Heart right ventricle (tissue), 16 donors: ENCODE measurements at places on chromosomes 11 and 22. TPM values are rescaled to one million over a fixed set of nuclear protein-coding genes. Genes with fewer than 3 reads are reported as not detected.

Gene ZBTB16
- total RNA-seq, result 18.3 TPM

Gene UBQLNL
- 0.13 TPM for total RNA-seq

Gene DEPDC7
- total RNA-seq, result not detected

Gene C11orf42
- total RNA-seq, result not detected

Gene KCNJ1
- 0.07 TPM for total RNA-seq

Gene ANKK1
- total RNA-seq, result not detected

Gene ZNRD2
- total RNA-seq, result 27.0 TPM

Gene NFAM1
- total RNA-seq, result 2.1 TPM

DNA sequence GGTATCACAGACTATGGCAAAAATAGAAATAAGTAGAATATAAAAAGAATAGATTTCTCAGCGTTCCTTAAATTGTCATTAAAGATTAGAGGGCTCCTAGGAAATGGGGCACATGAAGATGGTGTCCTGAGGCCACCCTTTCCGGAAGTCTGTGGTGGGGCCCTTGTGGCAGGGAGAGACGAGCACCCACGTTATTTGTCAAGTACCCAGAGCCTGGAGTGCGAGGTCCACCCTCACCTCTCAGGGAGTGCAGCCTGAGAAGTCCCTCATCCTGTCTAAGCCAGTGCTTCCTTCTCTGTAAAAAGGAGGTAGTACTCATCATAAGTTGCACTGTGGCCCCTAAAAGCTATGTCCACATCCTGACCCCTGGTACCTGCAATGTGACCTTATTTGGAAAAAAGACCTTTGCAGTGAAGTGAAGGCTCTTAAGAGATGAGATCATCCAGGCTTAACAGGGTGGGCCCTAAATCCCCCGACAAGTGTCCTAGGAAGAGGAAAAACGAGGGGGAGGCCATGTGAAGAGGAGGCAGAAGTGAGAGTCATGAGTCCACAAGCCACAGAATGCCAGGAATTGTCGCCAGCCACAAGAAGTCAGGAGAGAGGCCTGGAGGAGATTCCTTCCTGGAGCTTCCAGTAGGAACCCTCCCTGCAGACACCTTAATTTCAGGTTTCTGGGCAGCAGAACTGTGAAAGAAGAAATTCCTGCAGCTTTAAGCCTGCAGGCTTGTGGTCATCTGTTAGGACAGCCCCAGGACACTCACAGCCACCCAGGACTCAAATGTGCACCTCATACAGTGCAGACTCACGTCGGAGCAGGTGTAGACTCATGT, 76.8 kb upstream of the CCND1 start:
- H3K4me3 ChIP-seq, result no peak overlapping the region
- H3K4me1 ChIP-seq, result no peaks in the 10 kb centered on the region
- H3K27ac ChIP-seq, result no peak overlapping the region
- no peaks in the 10 kb centered on the region for H3K36me3 ChIP-seq
- DNase-seq, result no peak
- H3K27me3 ChIP-seq, result no peaks in the 10 kb centered on the region

GRCh38 chr11:111715142-111715816, 50.9 kb downstream of the PPP2R1B start:
- H3K27ac ChIP-seq, result no peak overlapping the region
- DNase-seq, result no peak
- H3K4me3 ChIP-seq, result no peak overlapping the region
- no peaks in the 10 kb centered on the region for H3K36me3 ChIP-seq
- H3K4me1 ChIP-seq, result no peaks in the 10 kb centered on the region
- no peaks in the 10 kb centered on the region for H3K27me3 ChIP-seq

- peak within 1 kb of the TSS; percentile 89 for H3K27ac ChIP-seq
- no peak for DNase-seq
- peak within 1 kb of the TSS; percentile 57 for H3K4me3 ChIP-seq
Measured at GRCh38 chr11:827897-828192, at the start of gene CRACR2B. CRACR2B (plus strand) TSS chr11:827919; CDS start chr11:828608, 689 bp downstream.

GRCh38 chr11:60830478-60831142, 11.3 kb upstream of the CCDC86 start:
- no peaks in the 10 kb centered on the region for H3K4me1 ChIP-seq
- H3K27me3 ChIP-seq, result no peaks in the 10 kb centered on the region
- H3K4me3 ChIP-seq, result no peak overlapping the region
- H3K27ac ChIP-seq, result no peak overlapping the region
- DNase-seq, result no peak

DNA sequence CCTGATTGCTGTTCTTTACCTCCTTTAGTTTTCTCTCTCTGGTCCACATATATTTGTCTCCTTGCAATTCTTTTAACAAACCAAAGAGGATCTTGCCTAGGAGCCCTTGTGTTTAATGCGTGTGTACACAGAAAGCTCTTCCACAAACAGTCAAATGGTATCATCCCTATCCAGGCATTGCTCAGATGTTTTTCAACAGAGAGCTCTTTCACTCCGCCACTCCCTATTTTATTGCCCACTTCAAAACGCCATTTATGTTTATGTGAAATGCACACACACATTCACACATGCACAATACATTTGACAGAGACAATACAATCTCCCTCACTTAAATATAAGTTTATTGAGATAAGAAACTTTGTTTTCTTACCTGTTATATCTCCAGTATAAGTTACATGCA, 4.7 kb downstream of the OR5AP2 start:
- no peak for DNase-seq
- H3K36me3 ChIP-seq, result no peaks in the 10 kb centered on the region
- H3K27ac ChIP-seq, result no peak overlapping the region
- H3K4me1 ChIP-seq, result no peaks in the 10 kb centered on the region

- no peaks in the 10 kb centered on the region for H3K36me3 ChIP-seq
- H3K4me3 ChIP-seq, result no peak overlapping the region
- H3K27ac ChIP-seq, result peak overlapping the region; percentile 40
- no peak for DNase-seq
- H3K4me1 ChIP-seq, result peaks cover 5% of the 10 kb centered on the region
- no peaks in the 10 kb centered on the region for H3K27me3 ChIP-seq
Measured at GRCh38 chr11:16981651-16982194, 32.5 kb downstream of the PLEKHA7 start.

DNA sequence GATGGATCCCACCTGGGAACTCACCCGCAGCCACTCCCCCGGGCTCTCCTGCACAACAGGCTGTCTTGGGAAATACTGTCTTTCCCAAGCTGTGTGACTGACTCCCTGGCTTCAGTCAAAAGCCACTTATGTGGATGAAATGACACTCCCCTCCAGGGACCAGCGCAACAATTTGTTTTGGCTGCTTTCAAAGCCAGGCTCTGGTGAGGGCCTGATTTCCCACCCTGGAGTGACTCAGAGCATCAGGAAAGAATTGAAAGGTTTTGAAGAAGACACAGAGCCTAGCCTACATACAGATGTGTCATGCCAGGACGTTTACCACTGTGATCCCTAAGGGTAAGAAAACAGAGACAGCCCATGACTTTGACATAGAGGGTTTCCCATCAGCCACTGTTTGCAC, 550.5 kb downstream of the MIAT start:
- no peak for DNase-seq
- no peaks in the 10 kb centered on the region for H3K27me3 ChIP-seq

- no peaks in the 10 kb centered on the region for H3K27me3 ChIP-seq
- H3K4me1 ChIP-seq, result peaks cover 65% of the 10 kb centered on the region
- DNase-seq, result no peak
- no peaks in the 10 kb centered on the region for H3K36me3 ChIP-seq
- no peak overlapping the region for H3K27ac ChIP-seq
Measured at GRCh38 chr22:23212061-23213021, 32.0 kb downstream of the BCR start.

DNA sequence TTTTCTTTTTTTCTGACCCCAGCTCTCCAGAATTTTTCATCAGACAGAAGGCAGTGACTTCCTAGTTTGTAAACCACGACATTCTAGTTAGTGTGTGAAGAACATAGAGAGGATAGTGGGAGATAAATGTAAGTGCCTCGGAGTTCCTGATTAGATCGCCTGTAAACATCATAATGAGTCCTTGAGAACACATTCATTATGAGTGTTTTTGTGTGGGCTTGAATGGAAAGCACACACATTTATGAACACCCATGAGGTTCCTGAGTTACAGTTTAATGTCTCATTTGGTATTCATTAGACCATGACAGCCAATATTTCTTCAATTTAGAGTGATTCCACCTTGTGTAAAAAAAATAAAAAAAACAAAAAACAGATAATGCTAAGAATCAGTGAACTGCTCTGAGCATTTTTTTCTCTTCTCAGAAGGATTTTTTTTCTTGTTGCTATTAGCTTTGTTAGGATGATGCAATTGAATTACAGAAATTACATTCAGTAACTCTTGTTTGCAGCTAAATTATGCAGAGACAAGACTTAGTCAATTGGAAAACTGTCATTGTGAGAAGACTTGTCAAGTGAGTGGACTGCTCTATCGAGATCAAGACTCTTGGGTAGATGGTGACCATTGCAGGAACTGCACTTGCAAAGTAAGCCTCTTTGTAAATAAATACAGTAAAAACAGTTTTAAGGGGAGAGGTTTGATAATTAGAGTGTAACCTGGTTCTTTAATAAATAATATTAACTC, 257.6 kb downstream of the NELL1 start:
- no peak for DNase-seq
- H3K27me3 ChIP-seq, result no peaks in the 10 kb centered on the region
- no peak overlapping the region for H3K27ac ChIP-seq
- H3K36me3 ChIP-seq, result no peaks in the 10 kb centered on the region

GRCh38 chr11:47950396-47950795, 30.0 kb upstream of the PTPRJ start:
- H3K27me3 ChIP-seq, result no peaks in the 10 kb centered on the region
- peak; percentile 19 for DNase-seq
- peaks cover 6% of the 10 kb centered on the region for H3K4me1 ChIP-seq

DNA sequence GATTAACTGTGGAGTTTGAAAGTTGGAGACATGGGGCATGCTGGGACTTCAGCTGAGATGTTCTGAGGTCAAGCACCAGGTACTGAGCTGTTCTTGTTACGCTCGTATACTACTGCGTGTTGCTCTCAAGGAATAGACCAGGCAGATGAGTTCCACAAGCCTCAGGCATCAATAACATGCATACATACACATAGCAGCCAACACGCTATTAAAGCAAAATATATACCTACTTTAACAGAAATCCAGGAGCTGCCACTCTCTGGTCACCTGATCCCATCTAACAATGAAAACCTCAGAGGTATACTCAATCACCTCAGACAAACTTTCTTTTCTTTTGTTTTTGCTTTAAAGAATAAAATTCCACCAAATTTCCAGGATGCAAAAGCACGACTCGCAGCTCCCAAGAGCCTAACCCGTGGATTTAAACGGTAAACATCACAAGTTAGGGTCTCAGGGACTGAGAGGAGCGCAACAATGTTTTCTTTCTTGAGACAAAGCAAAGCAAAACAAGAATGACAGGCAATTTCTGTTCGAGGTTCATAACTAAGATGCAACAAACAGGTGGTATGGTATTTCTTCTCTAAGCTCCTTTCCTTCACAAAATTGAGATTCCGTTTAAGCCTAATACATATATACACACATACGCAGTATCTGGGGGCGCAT, 16.5 kb downstream of the BLID start:
- no peak for DNase-seq
- H3K27ac ChIP-seq, result peak overlapping the region; percentile 86
- H3K4me3 ChIP-seq, result peak overlapping the region; percentile 53
- peaks cover 15% of the 10 kb centered on the region for H3K4me1 ChIP-seq
- H3K36me3 ChIP-seq, result no peaks in the 10 kb centered on the region
- H3K27me3 ChIP-seq, result peaks cover 32% of the 10 kb centered on the region

DNA sequence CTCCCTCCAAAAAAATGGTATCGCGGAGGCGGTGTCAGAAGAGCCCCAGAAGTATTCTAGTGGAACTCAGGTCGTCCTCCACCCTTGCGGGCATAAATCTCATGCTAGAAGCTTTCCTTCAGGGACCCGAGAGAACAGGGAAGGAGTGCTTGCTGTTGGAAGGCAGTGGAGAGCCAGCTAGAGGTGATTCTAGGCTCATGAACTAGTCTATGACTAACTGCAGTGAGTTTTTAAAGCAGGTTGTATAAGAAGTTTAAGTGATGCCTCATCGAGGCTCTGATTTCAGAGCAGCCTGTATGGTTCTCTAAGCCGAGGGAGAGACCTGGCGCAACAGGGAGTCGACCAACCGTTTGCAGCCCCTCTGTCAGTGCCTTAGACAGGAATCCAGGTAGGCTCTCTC, 85.7 kb downstream of the TBC1D22A start:
- no peak overlapping the region for H3K27ac ChIP-seq
- H3K36me3 ChIP-seq, result peaks cover 40% of the 10 kb centered on the region
- H3K4me3 ChIP-seq, result no peak overlapping the region
- H3K4me1 ChIP-seq, result peaks cover 8% of the 10 kb centered on the region
- H3K27me3 ChIP-seq, result no peaks in the 10 kb centered on the region

DNA sequence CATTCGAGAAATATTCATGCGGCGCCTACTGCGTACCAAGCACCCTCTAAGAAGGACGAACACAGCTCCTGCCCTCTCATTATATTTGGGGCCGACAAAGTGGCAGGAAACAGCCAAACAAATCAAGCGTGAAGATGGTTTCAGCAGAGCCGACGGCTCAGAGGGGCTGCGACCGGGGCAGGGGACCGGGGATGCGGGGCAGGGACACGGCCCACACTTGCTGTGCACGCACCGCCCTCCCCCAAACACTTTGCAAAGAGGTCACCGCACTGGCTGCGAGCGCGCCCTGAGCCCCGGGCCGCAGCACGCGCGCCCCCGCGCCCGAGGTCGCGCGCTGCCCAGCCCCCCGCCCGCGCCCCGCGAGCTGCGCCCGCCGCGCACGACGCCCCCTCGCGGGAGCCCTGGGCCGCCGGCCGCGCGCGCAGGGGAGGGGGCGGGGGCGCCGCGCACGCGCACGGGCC, 255 bp upstream of the SYNGR1 start:
- DNase-seq, result peak; percentile 30
- no peaks in the 10 kb centered on the region for H3K36me3 ChIP-seq
- H3K27ac ChIP-seq, result peak overlapping the region; percentile 69
- H3K27me3 ChIP-seq, result no peaks in the 10 kb centered on the region

DNA sequence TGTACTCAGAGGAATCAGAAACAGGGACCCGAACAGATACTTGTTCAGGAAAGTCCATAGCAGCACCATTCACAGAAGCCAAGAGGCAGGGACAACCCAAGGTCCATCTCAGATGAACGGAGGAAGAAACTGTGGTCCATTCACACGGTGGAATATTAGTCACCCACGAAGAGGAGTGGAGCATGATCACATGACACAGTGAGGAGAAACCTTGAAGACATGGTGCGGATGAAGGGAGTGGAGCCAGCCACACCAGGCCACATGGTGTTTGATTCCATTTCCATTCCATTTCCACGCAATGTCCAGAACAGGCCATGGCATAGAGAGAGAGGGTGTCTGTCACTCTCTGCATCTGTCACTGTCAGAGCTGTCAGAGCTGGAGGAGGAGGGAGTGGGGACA, 30.7 kb downstream of the NADSYN1 start:
- DNase-seq, result no peak
- no peak overlapping the region for H3K27ac ChIP-seq
- no peak overlapping the region for H3K4me3 ChIP-seq
- H3K27me3 ChIP-seq, result no peaks in the 10 kb centered on the region
- peaks cover 32% of the 10 kb centered on the region for H3K36me3 ChIP-seq
